ENCODE measurements at places on chromosomes 2 and 18. TPM values are rescaled to one million over a fixed set of nuclear protein-coding genes. Genes with fewer than 3 reads are reported as not detected.

The CFAP53 gene
- 0.75 TPM for total RNA-seq

The FAM237A gene
- total RNA-seq = not detected

The TUBB8B gene
- 0.49 TPM for total RNA-seq

The KRCC1 gene
- total RNA-seq = 27.1 TPM

The KCNS3 gene
- 0.41 TPM for total RNA-seq

The PDE11A gene
- total RNA-seq = 0.25 TPM

The SOCS6 gene
- 1.1 TPM for total RNA-seq

The ERFE gene
- total RNA-seq = 0.17 TPM

The FEV gene
- total RNA-seq = not detected

The RND3 gene
- total RNA-seq = not detected

The ANKRD39 gene
- total RNA-seq = 14.8 TPM

The CYBRD1 gene
- not detected for total RNA-seq

The TFCP2L1 gene
- 0.05 TPM for total RNA-seq

The POTEJ gene
- not detected for total RNA-seq

The SULT1C4 gene
- total RNA-seq = not detected

The NXPH2 gene
- not detected for total RNA-seq

The CRYGC gene
- total RNA-seq = not detected

The CPO gene
- total RNA-seq = not detected

The INHBB gene
- not detected for total RNA-seq

The MYO5B gene
- total RNA-seq = 0.30 TPM

The SMYD5 gene
- total RNA-seq = 41.0 TPM

The OTOS gene
- not detected for total RNA-seq

The NT5DC4 gene
- total RNA-seq = 10.3 TPM

The PPP1R1C gene
- not detected for total RNA-seq

The LONRF2 gene
- 0.29 TPM for total RNA-seq

The ANKRD23 gene
- 9.8 TPM for total RNA-seq

The ARID5A gene
- total RNA-seq = 100 TPM

The SOX11 gene
- total RNA-seq = not detected

The RSAD2 gene
- total RNA-seq = 1.5 TPM

The ANO7 gene
- total RNA-seq = 1.8 TPM

The WNT10A gene
- 36.6 TPM for total RNA-seq

The SLC40A1 gene
- total RNA-seq = 0.39 TPM

The TLX2 gene
- not detected for total RNA-seq

The AAK1 gene
- total RNA-seq = 7.2 TPM

The FRZB gene
- total RNA-seq = 0.10 TPM

The ATOH8 gene
- total RNA-seq = not detected

The NPAS2 gene
- total RNA-seq = not detected

The ADAM23 gene
- total RNA-seq = 1.7 TPM

The IL1R1 gene
- not detected for total RNA-seq

The VRK2 gene
- total RNA-seq = 35.5 TPM

The TCF23 gene
- total RNA-seq = 0.10 TPM

The FTCDNL1 gene
- total RNA-seq = 1.6 TPM

The CYB5A gene
- 46.9 TPM for total RNA-seq

The CIB4 gene
- not detected for total RNA-seq

The CPLX4 gene
- not detected for total RNA-seq

The FZD7 gene
- total RNA-seq = 2.1 TPM

The SERPINB3 gene
- not detected for total RNA-seq

The PROKR1 gene
- total RNA-seq = not detected

The IL1F10 gene
- not detected for total RNA-seq

The HAUS1 gene
- 28.4 TPM for total RNA-seq

The DSG4 gene
- total RNA-seq = not detected

The CWC22 gene
- 28.6 TPM for total RNA-seq

The GCKR gene
- not detected for total RNA-seq

The KANSL1L gene
- 25.5 TPM for total RNA-seq

The NGEF gene
- total RNA-seq = not detected

The PASK gene
- 144 TPM for total RNA-seq
